ENCODE measurements at places on chromosomes 6 and 20.

DNA sequence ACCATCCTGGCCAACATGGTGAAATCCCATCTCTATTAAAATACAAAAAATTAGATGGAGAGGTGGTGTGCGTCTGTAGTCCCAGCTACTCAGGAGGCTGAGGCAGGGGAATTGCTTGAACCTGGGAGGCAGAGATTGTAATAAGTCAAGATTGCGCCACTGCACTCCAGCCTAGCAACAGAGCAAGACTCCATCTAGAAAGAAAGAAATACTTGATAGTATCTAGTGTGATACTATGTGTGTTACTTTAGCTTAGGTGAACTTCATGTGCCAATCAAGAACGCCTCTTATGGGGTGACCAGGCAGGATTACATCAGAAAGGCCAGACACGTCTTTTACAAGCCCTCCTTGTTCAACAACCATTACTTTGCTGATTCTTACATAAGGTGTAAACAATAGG is 107.1 kb downstream of the TMEM170B start:
- DNase-seq = no peak

DNA sequence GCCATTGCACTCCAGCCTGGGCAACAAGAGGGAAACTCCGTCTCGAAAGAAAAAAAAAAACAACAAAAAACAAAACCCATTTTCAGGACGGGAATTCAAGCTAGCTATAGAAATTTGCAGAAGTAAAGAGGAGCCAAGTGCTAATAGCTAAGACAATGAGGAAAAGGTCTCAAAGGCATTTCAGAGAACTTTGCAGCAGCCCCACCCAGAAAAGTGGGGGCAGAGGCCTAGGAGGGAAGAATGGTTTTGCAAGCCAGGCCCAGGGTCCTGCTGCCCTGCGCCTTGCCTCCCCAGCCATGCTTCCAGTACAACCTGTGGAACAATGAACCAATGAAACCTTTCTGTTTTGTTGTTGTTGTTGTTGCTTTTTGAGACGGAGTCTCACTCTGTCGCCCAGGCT is 38.3 kb upstream of the SAMHD1 start:
- no peak for DNase-seq

- DNase-seq = no peak
Observed at GRCh38 chr20:51609251-51609650, 66.7 kb upstream of the NFATC2 start.

- DNase-seq = no peak
Observed at GRCh38 chr6:83862776-83863471, 3.4 kb downstream of the CYB5R4 start.

DNA sequence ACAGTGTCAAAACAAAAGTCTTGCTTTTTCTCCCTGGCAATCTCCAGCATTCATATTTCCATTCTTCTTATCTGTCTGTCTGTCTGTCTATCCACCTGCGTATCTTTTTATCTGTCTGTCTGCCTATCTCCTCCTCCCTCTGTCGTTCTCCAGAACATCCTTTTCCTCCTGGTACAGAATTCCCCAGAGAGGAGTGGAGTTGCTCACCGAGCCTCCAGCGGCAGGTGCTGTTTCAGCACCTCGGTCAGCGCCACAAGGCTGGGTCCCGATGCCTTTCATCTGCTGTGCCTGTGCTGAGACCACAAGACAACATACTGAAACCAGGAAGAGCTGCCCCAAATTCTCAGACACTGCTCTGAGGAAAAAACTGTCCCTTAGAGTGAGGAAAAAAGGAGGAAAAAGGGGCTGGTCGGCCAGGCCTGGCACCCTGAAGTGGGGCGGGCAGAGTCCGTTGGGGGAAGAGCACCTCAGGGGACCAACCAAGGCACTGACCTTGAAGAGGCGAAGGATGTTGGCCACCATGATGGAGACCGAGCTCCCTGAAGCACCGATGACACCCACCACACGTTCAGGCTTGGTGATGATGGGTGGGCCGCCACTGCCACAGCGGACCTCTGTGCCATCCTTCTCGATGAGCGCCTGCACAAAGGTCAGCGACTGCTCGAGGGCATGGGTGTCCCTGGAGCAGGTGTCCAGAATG is 13.3 kb downstream of the GRM4 start:
- DNase-seq = peak; percentile 39

DNA sequence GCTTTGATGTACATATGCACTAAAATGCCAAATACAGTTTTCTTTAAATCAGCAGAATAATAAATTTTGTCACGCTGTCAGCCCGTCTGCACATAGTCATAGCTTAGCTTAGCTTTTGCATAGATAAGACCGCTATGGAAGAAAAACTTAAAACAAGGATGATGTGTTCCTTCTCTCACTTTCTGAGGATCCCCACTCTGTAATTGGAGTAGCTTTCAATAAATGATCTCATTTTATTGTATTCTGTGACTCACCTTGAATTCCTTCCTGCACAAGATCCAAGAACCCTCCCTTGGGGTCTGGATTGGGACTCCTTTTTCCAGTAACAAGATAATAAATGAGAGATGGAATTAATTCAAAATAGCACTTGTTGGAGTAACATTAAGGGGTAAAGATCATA is 186.2 kb downstream of the CDH26 start:
- no peak for DNase-seq

GRCh38 chr6:133971861-133972260 is 18.8 kb downstream of the TBPL1 start:
- DNase-seq = no peak

All from SK-N-DZ (cell line).